Natural killer cell (primary cell): ENCODE measurements at places on chromosomes 5 and 9. TPM values are rescaled to one million over a fixed set of nuclear protein-coding genes. Genes with fewer than 3 reads are reported as not detected.

DNA sequence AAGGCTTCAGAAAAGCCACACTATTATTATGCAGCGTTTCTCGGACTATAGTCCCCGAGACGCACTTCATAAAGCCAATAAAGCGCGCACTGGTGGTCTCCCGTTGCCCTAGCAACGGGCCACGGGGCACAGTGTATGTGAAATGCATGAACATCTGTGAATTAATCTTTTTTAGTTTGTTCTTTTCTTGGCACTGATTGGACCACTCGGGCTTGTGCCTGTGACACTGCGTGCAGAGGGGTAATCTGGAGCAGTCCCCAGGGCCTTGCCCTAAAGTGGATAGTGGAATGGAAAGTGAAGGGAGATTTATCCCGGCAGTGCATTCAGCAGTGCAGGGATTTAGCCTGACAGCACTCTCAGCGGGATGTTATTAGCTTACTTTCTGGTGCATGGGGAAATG is 92.1 kb downstream of the TLE4 start:
- DNase-seq: no peak

The NXNL2 gene
- total RNA-seq: not detected

DNA sequence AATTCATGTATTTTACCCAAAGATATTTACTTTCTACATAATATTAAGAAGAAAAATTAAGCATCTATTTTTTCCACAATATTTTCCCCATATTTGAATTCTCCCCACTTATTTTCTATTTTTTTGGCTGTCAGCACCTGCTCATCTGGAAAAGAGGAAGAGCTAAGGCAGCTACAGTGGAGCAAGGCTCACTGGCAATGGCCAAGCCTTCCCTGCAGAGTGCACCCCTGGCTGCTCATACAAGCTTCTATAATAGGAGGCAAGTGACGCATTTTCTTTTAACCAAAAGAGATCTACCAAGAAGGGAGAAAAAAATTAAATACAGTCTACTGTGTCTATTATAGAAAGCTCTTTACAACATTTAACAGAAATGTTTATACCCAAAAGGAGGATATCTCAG is 72.5 kb downstream of the AUH start:
- DNase-seq: no peak

DNA sequence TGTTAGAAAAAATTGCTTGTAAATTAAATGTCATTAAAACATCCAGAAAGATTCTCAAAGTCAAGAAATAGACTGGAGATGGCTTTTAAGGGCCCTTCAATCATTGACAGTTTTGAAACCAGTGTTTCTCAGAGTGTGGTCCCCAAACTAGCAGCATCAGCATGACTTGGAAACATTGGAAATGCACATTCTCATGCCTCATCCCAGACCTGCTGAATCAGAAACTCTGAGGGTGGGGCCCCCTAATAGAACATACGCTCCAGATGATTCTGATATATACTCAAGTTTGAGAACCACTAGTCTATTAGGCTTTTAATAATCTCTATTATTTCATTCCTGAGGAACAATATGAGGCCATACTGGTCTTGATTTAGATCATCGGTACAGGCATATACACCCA is 181.6 kb downstream of the SMARCA2 start:
- DNase-seq: no peak

The ZNG1E gene
- 19.8 TPM for total RNA-seq

The PHF19 gene
- 34.1 TPM for total RNA-seq
